ENCODE measurements at places on chromosomes 5 and 9.
A peak's percentile ranks its signal among the peaks of the same experiment; 100 is the strongest.

GRCh38 chr5:180070756-180071530 lies 616 bp downstream of the RNF130 start:
- no peak for DNase-seq

DNA sequence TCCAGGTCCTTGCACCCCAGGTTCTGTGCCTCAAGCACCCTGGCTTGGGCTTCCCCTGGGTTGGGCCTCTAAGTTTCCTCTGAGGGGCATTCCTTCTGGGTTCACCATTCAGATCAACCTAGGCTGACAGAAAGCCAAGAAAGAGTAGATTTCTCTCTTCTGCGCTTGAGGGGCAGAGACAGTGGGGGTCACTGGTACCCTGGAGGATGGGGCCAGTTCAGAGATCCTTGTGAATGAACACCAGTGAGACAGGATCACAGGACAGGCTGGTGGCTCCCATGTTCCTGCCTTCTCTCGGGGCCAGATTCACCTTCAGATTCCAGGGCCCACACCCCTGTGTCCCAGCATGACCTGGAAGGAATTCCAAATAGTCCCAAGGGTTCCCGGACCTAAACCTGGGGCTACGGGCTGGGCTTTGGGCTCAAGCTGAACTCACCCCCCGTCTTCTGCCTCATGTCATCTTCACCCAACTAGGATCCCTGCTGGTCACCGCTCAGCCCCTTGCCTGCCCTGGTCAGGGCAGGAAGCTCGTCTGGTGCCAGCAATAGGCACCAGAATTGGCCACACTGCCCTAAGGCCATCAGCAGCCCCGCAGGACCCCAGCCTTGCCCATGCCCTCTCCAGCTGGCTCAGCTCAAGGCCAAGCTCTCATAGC lies 91.8 kb upstream of the MVB12B start:
- no peak for DNase-seq

DNA sequence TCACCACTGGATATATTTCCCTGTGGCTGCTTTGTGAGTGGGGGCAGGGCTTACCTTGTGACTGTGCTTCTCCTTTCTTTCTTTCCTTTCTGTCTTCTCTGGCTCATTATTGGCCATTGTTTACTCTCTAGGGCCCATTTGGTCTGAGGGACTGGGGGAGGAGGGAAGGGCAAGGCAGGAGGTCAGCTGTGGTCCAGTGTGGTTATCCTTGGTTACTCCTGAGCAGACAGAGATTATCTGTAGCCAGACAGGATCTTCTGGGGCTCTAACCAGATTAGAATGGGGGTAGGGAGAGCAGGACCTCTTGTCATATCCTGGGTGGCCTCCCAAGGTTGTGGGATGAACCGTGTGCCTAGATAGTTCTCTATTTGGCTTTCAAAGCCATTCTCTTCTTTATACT lies 71.2 kb downstream of the ANKRD55 start:
- DNase-seq = no peak

DNA sequence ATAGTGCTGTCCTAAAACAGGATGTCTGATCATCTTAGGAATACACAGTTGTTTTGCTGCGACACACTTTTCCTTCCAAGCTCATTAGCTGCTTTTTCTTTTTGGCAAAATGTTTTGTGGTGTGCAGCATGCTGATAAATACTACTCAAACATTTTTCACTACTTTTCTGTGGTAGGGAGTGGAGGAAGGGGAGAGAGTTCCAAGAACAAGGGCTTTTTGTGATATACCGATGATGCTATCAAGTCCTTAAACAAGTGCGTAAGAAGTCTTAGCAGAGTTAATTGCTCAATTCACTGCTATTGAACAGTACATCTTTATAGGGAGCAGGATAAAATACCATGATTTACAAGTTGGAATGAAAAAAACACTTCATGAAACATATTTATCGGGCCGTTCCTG lies 23.6 kb upstream of the TEK start:
- no peak for DNase-seq

DNA sequence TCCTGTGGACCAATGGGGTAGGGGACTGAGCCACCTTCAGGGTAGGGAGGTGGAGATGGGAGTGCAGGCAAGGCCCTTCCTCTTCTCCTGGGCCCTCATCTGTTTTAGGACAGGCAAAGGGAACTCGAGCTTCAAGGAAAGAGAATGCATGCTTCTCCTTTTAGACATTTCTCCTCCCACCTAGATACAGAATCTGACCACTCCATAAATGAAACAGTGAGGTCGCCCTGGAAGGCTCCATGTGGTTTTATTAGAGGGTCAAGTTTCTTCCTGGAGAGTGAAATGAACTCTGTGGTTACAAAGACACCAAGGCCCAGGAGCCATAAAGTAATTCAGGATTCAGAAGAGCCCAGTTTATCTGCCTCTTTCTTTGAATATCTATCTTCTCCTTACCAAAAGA lies 14.9 kb downstream of the LHFPL2 start:
- DNase-seq = no peak

GRCh38 chr9:130444565-130445221 lies at the start of gene ASS1:
TSS of gene ASS1 (plus strand) at chr9:130444961. CDS start at chr9:130452229, 7,268 bp downstream.
- no peak for DNase-seq

- no peak for DNase-seq
These were observed 485.8 kb downstream of the SEMA5A start for GRCh38 chr5:9059920-9060691.

- DNase-seq = no peak
These were observed 99.7 kb upstream of the MAN2A1 start for GRCh38 chr5:109589986-109590385.

GRCh38 chr5:59587489-59588337 lies 305.8 kb downstream of the PDE4D start:
- DNase-seq = no peak

DNA sequence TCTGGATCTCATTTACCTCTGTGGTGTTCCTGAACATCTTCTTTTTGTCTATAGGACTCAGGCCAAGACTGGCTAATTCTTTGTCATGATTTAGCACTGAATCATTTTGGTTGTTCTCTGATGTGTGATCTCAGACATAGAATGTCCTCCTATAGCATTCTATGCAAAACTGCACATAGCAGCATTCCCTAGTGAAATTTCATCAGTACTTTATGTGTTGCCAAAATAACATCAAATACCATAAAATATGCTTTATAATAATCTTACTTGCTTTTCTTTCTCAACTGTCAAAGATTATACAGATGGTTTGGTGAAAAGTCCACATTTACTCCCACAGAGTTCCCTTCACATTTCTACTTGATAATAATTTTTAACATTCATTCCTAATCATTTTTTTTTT lies 115.7 kb upstream of the MPDZ start:
- DNase-seq = no peak

DNA sequence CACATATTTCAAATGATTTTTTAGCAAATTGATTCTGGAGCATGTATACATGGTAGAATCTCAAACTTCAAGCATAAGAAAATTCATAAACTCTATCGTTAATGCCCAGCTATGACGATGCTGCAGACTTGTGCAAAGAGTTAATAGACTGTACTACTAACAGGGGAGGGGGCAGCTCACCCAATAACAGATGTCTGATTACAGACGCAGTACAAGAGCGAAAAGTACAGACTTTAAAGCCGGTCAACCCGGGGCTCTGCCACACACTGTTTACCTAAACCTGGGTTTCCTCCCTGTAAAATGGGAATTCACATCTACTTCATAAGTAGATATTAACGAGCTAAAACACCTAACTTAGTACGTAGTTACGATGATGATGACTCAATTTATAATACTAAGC lies 651 bp downstream of the TRIM23 start:
- no peak for DNase-seq

DNA sequence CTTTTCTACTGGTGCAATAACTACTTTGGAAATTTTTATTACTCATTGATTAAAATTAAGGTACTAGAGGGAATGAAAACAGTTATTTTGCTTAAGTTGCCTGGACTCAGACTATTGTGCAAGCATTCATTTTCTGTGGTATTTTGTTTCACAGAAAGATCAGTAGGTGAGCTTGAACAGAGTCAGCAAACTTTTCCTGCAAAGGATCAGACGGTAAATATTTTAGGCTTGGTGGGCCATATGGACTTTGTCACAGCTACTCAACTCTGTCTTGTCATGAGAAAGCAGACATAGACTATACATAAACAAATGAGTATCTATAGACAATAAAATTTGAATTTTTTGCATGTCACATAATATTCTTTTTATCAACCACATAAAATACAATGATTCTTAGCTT lies 1036.4 kb downstream of the NR2F1-AS1 start:
- no peak for DNase-seq

- DNase-seq = no peak
These were observed at the start of gene SVEP1 for GRCh38 chr9:110579034-110579861. TSS of gene SVEP1 (minus strand) at chr9:110579741. CDS start at chr9:110579543, 198 bp downstream.

DNA sequence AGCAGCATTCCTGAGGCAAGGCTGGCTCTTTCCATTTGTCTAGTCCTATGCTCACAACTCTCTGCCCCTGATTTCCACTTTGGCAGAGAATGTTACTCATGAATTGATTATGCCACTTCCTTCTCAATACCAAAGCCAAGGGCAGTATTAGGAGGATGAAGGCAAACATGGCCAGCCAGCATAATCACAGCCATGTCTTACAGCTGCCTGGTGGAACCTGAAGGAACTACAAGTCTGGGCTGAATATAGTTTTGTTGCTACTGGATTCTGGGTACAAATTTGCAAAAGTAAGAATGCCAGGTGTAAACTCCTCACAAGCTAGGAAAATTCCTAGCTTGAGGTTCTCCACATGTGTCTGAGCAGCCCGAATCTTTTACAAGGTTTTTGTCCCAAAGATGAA lies 4.2 kb downstream of the SIL1 start:
- no peak for DNase-seq

DNA sequence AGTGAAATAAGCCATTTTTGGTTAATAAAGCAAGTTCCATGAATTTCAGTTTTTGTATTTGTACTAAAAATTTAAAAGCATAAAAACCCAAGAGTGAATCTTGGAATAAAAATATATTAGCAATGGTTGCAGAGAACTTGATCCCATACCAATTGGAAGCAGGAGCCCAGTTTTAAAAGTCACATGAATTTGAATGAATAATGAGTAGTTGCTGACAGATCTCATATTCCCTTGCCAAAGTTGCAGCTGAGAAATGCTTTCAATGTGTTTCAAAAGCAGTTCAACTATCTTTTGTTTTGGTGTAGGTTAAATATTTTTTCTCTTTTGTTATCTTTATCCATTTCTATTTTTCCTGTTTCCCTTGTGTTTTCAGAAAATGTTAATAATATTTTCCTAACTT lies 818.6 kb downstream of the CDH18 start:
- DNase-seq = no peak

GRCh38 chr5:6522331-6522730 lies 73.7 kb downstream of the UBE2QL1 start:
- no peak for DNase-seq

- DNase-seq = no peak
These were observed 33.9 kb upstream of the FCN2 start for GRCh38 chr9:134846699-134847098.

GRCh38 chr5:172102913-172103626 lies 85.0 kb downstream of the STK10 start:
- no peak for DNase-seq

- no peak for DNase-seq
These were observed 179.7 kb upstream of the ANKRD55 start for GRCh38 chr5:56412601-56413379.

DNA sequence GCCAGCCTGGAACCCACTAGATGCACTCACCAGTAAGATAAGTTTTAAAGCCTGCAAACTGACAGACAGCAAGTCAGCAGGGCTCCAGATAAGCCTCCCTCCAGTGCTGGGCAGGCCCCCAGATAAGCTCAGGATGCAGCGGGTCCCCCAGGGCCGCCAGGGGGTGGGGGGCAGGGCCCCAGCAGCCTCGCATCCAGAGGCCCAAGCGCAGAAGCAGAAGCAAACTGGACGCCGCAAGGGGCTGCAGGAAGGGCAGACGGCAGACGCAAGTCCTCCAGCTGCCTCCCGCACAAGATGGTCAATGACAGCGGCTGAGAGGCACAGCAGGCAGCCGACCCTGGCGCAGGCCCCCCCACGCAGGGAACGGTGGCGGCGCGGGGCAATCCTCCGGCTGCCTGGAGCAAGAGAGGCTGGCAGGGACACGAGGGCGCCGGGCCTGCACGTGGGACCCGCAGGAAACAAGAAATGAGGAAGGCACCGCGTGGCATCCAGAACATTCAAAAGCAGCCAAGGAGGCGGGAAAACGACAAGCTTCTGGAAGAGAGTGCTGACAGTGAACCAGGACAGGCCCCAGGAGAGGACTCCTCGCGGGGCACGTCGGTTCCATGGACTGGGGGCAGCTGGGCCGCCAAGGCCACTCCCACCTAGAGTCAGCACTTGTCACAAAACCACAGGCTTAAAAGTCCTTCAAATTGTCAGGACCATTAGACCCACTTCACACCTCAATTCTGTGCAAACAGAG lies 49.8 kb downstream of the ROR2 start:
- DNase-seq = no peak

DNA sequence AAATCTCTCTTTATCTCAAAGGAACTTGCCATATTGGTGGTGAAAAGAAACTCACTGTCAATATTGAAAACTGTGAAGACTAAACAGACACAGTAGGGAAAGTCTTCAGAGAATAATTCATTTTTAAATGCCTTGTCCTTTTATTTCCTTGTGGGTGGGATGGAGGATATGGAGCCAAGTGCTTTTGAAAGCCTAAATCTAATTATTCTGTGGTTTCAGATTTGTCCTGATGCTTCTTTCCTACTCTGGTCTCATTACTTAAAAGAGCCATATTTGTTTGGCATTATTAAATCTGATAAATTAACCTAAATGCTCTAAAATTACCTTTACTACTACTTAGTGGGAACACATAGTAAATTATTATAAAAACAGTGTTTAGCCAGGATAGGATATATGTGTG lies 258.3 kb upstream of the EFNA5 start:
- DNase-seq = no peak

DNA sequence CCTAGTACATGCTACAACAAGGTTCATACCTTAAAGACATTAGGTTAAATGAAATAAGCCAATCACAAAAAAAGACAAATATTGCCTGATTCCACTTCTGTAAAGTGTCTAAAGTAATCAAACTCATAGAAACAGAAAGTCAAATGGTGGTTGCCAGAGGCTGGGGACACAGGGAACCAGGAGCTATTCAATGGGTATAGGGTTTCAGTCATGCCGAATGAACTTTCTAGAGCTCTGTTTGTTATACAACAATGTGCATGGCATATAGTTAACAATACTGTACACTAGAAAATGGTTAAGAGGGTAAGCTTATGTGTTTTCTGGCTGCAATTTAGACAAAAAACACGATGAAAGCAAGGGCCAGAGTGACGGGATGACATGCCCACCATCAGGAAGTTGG lies 70.8 kb upstream of the EGFLAM start:
- no peak for DNase-seq

GRCh38 chr5:78985116-78985724 lies at the start of gene ARSB:
TSS of gene ARSB (minus strand) at chr5:78985310. CDS start at chr5:78985248, 62 bp downstream.
- peak; percentile 14 for DNase-seq

DNA sequence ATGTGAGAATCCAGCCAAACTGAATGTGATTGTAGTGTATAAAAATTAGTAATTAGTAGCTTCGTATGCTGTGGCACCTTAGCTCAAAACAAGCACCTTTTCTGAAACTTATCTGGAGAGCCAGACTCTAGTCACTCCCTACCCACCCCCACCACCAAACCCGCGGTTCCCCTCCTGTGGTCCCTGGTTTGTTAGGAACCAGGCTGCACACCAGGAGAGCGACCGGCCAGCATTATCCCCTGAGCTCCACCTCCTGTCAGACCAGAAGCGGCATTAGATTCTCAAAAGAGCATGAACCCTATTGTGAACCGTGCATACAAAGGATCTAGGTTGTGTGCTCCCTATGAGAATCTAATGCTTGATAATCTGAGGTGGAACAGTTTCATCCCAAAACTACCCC lies 498.6 kb downstream of the CHSY3 start:
- no peak for DNase-seq

- DNase-seq = no peak
These were observed 181.6 kb upstream of the NUDT12 start for GRCh38 chr5:103744159-103744558.

All from stimulated activated CD8-positive, alpha-beta memory T cell treated with anti-CD3 and anti-CD28 coated beads, Interleukin-15, amount 100 ng/mL, for 1 hour (primary cell).